ENCODE measurements at places on chromosomes 1 and 21. TPM values are rescaled to one million over a fixed set of nuclear protein-coding genes. Genes with fewer than 3 reads are reported as not detected.

DNA sequence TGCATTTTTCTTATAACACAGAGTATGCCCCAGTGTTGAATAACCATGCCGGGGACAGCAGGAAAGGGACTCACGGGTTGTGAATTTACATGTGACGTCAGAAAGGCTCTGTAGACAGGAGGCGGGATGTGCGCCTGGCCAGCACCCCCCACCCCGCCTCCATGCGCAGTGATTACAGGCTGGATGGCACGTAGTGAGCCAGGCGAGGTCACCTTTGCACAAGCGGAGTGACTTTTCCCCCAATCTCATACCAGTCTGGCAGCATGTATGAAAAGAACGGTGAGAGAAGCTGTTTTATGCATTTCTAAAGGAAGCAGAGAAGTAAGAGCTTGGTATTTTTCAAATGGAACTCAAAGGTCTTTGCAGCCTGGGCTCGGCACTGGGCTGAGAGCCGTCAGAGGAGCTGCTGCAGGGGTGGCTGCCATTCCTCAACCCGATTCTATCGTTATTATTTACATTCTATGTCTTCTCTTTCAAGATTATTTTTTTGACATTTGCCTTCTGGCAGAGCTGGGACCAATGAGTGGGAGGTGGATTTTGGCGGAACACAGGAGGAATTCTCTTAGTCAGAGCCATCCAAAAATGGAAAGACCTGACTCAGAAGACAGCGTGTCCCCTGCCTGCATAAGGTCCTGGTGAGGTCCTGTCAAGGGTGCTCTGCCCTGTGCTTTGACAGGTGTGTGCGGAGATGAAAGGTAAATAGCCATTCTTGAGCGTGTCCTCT lies 115.6 kb upstream of the SLC45A1 start:
- DNase-seq: no peak

DNA sequence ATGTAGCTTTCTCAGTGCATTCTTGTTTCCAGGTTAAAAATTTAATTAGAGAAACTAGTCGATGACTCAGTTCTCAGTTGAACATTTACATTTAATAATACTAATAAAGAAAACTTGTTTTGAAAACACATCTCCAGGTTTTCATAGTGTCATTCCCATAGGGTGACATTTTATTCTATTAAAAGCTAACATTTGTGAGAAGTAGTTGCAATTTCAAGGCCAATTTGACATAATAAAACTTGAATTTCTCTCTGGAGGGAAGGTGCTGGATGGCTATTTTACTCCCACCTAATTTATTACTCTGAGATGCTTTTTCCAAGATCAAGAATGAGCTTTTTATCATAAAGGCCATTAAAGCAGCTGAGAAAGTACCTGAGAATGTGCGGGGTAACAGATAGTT lies 16.6 kb downstream of the HUNK start:
- DNase-seq: no peak

GRCh38 chr1:101323535-101323934 lies 86.7 kb downstream of the S1PR1 start:
- DNase-seq: no peak

MYOG gene
- not detected for total RNA-seq

OPRD1 gene
- total RNA-seq: not detected

Data from sciatic nerve (tissue), 2 donors.